AG04450 (cell line): ENCODE measurements at places on chromosomes 4 and X.

DNA sequence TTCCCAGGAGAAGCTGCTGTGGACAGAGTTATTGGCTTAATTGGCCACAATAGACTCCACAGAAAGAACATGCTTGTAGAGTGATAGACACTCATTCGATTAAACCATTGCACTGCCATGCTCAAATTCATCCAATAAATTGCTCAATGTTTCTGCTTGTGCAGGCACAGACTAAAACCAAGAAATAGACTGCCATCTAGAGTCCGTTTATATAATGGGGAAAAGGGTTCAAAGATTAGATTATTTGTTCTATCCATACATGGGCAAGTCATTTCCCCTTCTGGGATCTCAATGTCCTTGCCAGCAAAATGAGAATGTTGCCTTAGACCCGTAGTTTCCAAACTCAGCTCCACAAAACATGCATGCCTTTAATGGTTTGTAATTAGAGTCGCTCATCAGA, 8.7 kb downstream of the SMIM10 start:
- DNase-seq: no peak

DNA sequence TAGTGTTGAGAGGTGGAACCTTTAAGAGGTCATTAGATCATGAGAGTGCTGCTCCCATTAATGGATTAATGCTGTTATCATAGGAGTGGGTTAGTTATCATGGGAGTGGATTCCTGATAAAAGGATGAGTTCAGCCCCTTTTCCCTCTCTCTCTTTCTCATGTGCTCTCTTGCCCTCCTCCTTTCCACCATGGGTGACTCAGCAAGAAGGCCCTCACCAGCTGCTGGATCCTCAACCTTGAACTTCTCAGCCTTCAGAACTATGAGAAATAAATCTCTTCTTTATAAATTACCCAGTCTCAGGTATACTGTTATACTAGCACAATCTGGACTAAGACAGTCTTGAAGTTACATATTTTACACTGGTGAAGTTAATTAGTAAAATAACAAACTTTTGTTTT, 10.0 kb upstream of the CDKL5 start:
- no peak for DNase-seq

- no peak for DNase-seq
These were observed 95.6 kb downstream of the ADAMTS3 start for GRCh38 chr4:72473434-72473900.

- peak; percentile 70 for DNase-seq
These were observed 54.2 kb downstream of the PLAC1 start for GRCh38 chrX:134603806-134604700.

DNA sequence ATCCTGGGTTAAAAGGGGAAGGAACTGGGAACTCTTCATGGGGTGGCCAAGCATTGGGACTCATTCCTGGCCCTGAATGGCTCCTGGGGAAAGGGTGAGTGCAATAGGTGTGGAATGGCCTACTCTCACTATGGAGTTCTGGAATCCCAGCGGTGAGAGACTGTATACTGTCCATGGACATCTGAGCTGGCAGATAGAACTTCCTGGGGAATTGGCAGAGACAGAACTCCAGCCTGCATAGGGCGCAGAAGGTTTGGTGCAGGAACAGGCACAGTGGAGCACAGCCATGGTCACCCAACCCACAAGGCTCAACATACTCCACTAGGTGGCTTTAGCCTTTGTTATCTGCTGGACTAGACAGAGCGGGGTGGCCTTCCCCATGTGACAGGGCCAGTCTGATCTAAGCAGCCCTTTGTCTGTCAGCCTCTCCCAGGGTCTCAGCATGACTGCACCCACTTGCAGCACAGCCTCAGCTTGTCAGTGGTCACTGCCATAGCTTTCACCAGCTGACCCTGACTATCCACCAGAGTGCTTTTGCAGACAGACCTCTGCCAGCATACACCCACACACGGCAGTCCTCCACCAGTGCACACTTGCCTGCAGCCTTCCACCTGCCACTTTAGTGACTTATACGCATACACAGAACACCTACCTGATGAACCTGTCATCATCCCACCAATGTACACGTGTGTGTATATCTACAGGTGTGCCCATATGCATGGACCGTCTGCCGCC, 48.4 kb downstream of the TECRL start:
- DNase-seq: no peak

DNA sequence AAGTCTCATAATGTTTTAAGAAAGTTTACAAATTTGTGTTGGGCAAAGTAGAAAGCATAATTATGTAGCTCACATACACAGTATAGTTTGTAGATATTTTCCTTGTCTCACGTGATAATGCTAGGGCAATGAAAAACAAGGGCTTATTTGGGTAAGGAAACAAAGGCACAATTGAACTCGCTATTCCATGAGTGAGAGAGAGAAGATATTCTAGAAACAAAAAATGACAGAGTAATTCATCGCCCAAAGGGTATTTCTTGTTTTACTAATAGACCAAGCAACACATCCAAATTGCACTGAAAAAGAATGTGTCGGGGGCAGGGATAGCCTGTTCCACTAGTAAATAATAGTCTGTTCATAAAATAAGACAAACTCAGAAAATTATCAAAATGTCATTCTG, 3.6 kb upstream of the ASB11 start:
- no peak for DNase-seq

DNA sequence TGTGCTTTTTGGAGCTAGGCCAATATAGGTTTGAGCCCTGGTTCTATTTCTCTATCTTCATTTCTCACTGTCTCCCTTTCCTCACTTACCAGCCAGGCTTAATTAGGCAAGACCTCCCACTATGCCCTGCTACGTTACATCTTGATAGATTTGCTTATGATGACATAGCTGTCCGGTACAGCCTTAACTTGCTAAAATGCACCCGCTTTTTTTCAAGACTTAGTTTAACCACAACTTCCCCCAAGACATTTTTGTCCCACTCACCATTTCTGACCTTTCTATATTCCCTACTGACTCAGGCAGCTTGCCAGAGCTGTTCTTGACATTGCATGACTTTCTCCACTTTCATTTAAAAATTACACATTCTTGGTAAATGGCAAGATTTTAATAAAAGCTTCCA, 152.6 kb downstream of the MID1 start:
- no peak for DNase-seq

GRCh38 chr4:166600264-166600663, 634.0 kb downstream of the SPOCK3 start:
- no peak for DNase-seq

DNA sequence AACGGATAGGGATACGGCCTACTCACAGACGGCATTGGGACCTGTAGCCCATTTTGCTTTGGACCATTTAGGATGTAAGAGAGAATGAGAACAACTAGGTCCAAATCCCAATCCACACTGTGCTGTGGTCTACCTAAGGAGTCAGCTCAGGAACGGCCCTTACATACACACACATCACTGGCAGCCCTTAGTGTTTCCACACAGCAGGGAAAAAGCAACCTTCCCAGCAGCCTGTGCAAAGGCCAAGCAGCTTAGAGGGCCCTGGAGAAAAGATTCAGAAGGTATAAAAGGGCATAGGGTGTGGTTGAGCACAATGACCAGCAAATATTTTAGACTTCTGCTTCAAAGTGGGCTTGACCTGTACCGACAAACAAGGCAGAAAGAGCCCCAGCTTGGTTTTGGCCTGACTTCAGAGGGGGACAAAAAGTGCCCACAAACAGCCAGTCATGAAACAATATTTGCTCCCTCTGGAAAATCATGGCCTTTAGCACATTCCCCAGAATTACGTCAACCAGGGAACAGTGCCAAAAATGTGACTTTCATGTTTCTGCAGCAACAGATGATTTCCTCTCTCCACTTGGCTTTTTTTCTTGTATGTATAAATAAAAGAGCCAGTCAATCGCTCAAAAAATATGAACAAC, 359.5 kb upstream of the FGF16 start:
- DNase-seq: no peak

DNA sequence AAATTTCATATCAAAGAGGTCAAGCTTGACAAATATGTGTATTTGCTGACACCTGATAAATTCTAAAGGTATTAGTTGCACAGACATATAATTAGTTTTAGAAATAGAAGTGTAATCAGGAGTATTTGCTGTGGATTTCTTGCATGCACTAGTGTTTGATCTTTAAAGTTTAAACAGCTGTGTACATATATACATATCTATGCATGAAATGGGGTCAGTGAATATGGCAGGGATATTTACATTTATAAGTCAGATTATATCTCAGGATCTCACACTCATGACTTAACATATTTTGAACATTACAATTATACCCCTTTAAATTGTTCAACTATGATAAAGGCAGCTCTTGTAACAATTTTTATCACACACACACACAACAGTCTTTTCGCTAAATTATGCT, 547.4 kb upstream of the ACTRT1 start:
- no peak for DNase-seq

DNA sequence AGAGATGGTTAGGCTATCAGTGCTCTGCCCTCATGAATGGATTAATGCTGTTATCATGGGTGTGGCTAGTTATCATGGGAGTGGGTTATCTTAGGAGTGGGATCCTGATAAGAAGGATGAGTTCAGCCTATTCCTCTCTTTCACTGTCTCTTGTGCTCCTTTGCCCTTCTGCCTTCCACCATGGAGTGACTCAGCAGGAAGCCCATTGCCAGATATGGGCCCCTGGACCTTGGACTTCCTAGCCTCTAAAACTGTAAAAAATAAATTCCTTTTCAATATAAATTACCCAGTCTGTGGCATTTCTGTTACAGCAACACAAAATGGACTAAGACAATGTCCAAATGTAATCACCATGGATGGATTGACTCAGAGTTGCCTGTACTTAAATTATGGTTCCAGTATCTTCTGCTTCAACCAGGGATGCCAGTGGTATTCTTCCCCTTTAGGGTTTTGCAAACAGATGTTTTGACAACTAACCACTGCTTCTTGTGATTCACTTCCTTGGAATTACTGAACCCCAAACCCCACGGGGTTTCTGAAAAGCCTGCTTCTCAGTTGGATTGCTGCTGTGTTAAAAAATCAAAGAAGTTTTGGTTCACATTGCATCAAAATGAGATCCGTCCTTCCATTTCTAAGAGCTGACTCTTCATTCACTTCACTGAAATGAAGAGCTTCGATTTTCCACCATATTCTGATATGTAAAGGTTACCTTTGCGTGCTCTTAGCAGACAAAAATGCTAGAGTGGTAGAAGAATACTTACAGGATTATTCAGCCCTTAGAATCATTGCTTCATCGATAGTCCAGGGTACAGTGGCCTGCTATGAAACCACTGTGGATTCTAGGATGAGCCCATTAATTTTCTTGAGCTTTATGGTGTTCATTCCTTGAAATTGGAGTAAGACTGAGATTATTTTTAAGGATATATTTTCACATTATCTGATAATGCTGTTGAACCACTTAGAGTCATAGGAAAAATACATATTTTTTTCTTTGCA, 107.7 kb downstream of the FRMPD4 start:
- no peak for DNase-seq

DNA sequence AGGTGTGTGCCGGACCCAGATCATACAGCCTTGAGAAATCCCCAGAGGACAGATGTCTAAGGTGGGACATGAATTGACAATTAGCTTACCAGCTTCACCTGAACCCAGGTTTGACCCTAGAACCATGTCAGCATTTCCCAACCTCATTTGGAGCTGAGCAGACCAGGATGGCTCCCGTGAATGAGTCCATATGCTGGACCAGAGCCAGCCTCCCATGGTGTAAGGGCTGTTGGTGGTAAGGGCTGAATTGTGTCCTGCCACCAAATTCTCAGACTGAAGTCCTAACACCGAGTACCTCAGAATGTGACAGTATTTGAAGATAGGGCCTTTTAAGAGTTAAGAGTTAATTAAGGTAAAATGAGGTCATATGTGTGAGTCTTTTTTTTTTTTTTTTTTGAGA, 88.3 kb downstream of the SLC34A2 start:
- no peak for DNase-seq
